ENCODE measurements at places on chromosomes 16 and 17. TPM values are rescaled to one million over a fixed set of nuclear protein-coding genes. Genes with fewer than 3 reads are reported as not detected.

The PRRT2 gene
- total RNA-seq: 0.85 TPM

The KREMEN2 gene
- 0.40 TPM for total RNA-seq

- H3K36me3 ChIP-seq: no peaks in the 10 kb centered on the region
- peaks cover 11% of the 10 kb centered on the region for H3K4me1 ChIP-seq
- H3K27ac ChIP-seq: no peak overlapping the region
- H3K27me3 ChIP-seq: no peaks in the 10 kb centered on the region
- DNase-seq: no peak
Observed at GRCh38 chr16:87679593-87680271, 77.4 kb downstream of the JPH3 start.

The HIC1 gene
- 122 TPM for total RNA-seq

The OR1A1 gene
- not detected for total RNA-seq

- no peak overlapping the region for H3K27ac ChIP-seq
- no peak for DNase-seq
- H3K36me3 ChIP-seq: no peaks in the 10 kb centered on the region
- H3K4me1 ChIP-seq: no peaks in the 10 kb centered on the region
Observed at GRCh38 chr16:65665586-65665985, 543.7 kb upstream of the CDH11 start.

DNA sequence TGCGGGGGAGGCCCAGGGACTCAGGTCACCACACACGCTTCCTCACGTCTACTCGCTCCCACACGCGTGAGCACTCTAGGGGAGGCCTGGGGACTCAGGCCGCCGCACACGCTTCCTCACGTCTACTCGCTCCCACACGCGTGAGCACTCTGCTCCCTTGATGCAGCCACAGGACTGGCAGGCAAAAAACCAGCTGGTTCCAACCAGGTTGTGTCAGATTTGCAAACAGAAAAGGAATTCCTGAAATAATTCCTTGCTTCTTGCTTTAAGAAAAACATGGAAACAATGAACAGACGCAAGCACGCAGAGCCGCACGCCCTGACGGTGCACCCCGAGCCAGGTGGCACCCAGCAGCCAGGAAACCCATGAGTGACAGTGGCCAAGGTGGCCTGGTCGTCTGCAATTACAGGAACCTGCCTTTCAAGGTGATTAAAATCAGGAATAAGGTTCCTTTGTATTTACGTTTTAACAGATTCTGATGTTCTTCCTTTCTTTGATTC, 37.9 kb downstream of the LMF1 start:
- no peaks in the 10 kb centered on the region for H3K4me1 ChIP-seq
- DNase-seq: no peak
- H3K27ac ChIP-seq: no peak overlapping the region
- H3K36me3 ChIP-seq: no peaks in the 10 kb centered on the region

DNA sequence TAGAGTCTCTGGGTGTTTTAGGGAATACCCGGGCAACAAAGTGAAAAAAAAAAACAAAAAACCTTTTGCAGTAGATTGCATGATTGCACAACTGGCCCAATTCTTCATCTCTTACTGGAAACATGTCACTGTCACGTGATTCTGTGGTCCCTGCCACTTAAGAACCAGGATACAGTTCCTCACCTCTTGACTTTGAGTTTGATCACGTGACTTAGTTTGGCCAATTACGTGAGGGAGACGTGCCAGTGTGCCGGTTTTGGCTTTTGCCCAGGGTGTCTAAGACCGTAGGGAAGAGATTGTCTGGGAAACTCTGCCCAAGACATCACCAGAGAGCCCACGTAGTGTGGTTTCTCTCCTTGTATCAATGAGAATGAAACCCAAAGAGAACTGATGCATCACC, 88.7 kb downstream of the GRIN2A start:
- H3K27ac ChIP-seq: no peak overlapping the region
- H3K36me3 ChIP-seq: no peaks in the 10 kb centered on the region
- H3K4me3 ChIP-seq: no peak overlapping the region
- no peak for DNase-seq
- no peaks in the 10 kb centered on the region for H3K4me1 ChIP-seq

The GUCY2D gene
- not detected for total RNA-seq

The CDH5 gene
- total RNA-seq: not detected

The MILR1 gene
- total RNA-seq: 0.82 TPM

The ZFP3 gene
- total RNA-seq: 1.9 TPM

The MT1M gene
- total RNA-seq: not detected

GRCh38 chr16:87330646-87331045, 13.5 kb upstream of the C16orf95 start:
- peak overlapping the region; percentile 48 for H3K27ac ChIP-seq
- no peak for DNase-seq
- no peaks in the 10 kb centered on the region for H3K27me3 ChIP-seq
- peaks cover 7% of the 10 kb centered on the region for H3K4me1 ChIP-seq

DNA sequence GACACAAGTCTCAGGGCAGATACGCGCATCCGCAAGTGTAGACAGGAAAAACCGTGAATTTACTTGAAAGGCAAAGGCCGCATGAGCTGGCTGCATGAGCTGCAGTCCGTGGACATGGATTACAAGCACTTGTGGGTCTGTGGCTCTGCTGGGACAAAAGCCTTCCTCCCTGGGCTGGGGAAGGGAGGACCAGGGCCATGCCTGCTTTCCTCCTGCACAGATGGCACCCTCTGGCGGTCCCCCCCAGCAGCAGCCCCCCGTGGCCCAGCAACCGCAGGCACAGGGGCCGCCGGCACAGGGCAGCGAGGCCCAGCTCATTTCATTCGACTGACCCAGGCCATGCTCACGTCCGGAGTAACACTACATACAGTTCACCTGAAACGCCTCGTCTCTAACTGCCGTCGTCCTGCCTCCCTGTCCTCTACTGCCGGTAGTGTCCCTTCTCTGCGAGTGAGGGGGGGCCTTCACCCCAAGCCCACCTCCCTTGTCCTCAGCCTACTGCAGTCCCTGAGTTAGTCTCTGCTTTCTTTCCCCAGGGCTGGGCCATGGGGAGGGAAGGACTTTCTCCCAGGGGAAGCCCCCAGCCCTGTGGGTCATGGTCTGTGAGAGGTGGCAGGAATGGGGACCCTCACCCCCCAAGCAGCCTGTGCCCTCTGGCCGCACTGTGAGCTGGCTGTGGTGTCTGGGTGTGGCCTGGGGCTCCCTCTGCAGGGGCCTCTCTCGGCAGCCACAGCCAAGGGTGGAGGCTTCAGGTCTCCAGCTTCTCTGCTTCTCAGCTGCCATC, 1.7 kb upstream of the MRPL12 start:
- DNase-seq: no peak
- H3K4me3 ChIP-seq: peak overlapping the region; percentile 90
- H3K36me3 ChIP-seq: peaks cover 54% of the 10 kb centered on the region
- peak overlapping the region; percentile 93 for H3K27ac ChIP-seq
- no peaks in the 10 kb centered on the region for H3K27me3 ChIP-seq

- H3K36me3 ChIP-seq: no peaks in the 10 kb centered on the region
- no peak for DNase-seq
- H3K27ac ChIP-seq: no peak overlapping the region
- no peaks in the 10 kb centered on the region for H3K4me1 ChIP-seq
Observed at GRCh38 chr17:41354536-41354935, 3.9 kb upstream of the KRT33A start.

The ABCA10 gene
- 0.33 TPM for total RNA-seq

The CCDC40 gene
- 0.20 TPM for total RNA-seq

The PITPNM3 gene
- 0.76 TPM for total RNA-seq

GRCh38 chr17:75407655-75408352, 2.3 kb upstream of the GRB2 start:
- peaks cover 45% of the 10 kb centered on the region for H3K4me1 ChIP-seq
- DNase-seq: no peak
- H3K27me3 ChIP-seq: no peaks in the 10 kb centered on the region
- no peak overlapping the region for H3K27ac ChIP-seq
- no peak overlapping the region for H3K4me3 ChIP-seq

DNA sequence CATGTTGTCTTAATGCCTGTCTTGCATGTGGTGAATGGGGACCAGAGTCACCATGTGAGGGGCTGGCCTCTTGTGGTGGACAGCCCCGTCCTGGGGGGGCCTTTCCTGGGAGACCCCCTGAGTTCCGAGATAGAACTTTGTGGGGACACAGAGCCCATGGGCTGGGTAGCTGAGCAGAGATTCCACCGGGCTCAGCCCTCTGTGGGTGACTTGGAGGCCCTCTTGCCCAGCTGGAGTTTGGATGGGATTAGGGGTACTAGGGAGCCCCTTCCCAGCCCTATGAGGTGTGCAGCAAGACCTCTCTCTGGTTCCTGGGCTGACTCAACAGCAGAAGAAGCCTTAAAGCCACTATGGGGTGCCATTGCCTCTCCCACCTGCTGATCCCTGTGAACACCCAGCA, 38.1 kb downstream of the MRC2 start:
- no peak overlapping the region for H3K4me3 ChIP-seq
- no peak for DNase-seq
- H3K4me1 ChIP-seq: no peaks in the 10 kb centered on the region
- no peak overlapping the region for H3K27ac ChIP-seq

The SCNN1G gene
- not detected for total RNA-seq

GRCh38 chr17:8131844-8132441, 8.0 kb upstream of the HES7 start:
- no peaks in the 10 kb centered on the region for H3K36me3 ChIP-seq
- peaks cover 6% of the 10 kb centered on the region for H3K4me1 ChIP-seq
- H3K27ac ChIP-seq: no peak overlapping the region
- H3K27me3 ChIP-seq: peaks cover 24% of the 10 kb centered on the region
- H3K4me3 ChIP-seq: no peak overlapping the region
- DNase-seq: no peak

DNA sequence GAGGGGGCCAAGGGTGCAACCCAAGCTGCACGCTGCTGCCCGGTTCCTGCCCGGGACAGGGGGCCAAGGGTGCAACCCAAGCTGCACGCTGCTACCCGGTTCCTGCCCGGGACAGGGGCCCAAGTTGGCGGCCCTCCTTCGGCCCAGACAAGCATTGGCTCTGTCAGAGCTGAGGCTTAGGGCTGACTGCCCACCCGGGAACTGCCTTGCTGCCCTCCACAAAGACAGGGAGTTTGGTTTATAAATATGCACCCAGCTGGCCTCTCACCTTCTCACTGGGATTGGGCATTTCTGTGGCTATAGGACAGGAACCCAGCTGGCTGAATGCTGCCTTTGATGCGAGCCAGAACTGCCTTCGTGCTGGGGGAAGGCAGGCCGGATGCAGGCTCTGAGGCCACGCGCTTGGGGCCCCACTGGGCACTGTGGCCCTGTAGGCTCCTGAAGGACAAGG, 105.7 kb downstream of the IRX5 start:
- H3K4me3 ChIP-seq: no peak overlapping the region
- no peaks in the 10 kb centered on the region for H3K4me1 ChIP-seq
- no peak for DNase-seq
- no peaks in the 10 kb centered on the region for H3K27me3 ChIP-seq
- no peak overlapping the region for H3K27ac ChIP-seq

DNA sequence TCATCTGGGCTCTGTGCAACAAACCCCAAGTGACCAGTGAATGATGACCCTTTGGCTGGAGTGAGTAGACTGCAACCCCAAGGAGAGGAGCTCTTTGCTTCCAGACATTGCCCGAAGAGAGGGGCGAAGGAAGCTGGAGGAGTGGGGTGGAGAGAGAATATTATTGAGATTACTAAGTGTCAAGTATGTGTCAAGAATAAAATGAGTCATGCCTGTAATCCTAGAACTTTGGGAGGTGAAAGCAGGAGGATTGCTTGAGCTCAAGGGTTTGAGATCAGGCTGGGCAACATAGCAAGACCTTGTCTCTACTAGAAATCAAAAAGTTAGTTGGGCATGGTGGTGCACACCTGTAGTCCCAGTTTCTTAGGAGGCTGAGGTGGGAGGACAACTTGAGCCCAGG, 142.0 kb upstream of the CCL2 start:
- peaks cover 19% of the 10 kb centered on the region for H3K27me3 ChIP-seq
- DNase-seq: no peak
- H3K36me3 ChIP-seq: no peaks in the 10 kb centered on the region
- H3K4me3 ChIP-seq: no peak overlapping the region

The TNFSF13 gene
- 2.2 TPM for total RNA-seq

- DNase-seq: no peak
- H3K4me1 ChIP-seq: no peaks in the 10 kb centered on the region
- H3K4me3 ChIP-seq: no peak overlapping the region
- no peaks in the 10 kb centered on the region for H3K27me3 ChIP-seq
- no peak overlapping the region for H3K27ac ChIP-seq
Observed at GRCh38 chr16:65713181-65713808, 591.4 kb upstream of the CDH11 start.

The HAS3 gene
- total RNA-seq: 0.29 TPM

DNA sequence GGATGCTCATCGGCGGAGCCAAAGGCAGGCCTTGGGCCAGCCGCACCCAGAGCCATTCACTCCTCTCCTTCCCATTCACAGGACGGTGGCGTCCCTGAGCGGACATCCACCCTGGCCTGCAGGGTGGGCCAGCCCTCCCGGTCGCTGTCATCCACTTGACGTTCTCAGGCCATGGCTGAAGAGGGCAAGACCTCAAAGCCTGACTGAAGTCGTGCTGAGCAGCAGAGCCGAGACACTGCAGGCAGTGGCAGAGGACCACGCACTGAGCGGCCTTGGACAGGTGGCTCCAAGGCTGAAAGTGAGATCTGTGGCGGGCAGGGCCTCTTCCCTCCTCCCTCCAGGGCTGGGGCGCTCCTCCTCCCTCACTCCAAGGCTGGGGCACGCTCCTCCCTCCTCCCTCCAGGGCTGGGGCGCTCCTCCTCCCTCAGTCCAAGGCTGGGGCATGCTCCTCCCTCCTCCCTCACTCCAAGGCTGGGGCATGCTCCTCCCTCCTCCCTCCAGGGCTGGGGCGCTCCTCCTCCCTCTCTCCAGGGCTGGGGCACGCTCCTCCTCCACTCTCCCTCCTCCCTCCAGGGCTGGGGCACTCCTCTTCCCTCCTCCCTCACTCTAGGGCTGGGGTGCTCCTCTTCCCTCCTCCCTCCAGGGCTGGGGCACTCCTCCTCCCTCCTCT, 24.1 kb downstream of the GNPTG start:
- H3K4me1 ChIP-seq: peaks cover 18% of the 10 kb centered on the region
- no peak overlapping the region for H3K4me3 ChIP-seq
- H3K27me3 ChIP-seq: no peaks in the 10 kb centered on the region
- H3K36me3 ChIP-seq: no peaks in the 10 kb centered on the region

The UBN1 gene
- 46.3 TPM for total RNA-seq

Data from activated CD8-positive, alpha-beta memory T cell treated with anti-CD3 and anti-CD28 coated beads, Interleukin-2, amount 10 ng/mL, durations not matched to agents 7 days and 5 days (primary cell).